ENCODE measurements at places on chromosomes 2 and 18.
A peak's percentile ranks its signal among the peaks of the same experiment; 100 is the strongest.

GRCh38 chr2:8642366-8643068 lies 39.3 kb upstream of the ID2 start:
- no peak for DNase-seq

DNA sequence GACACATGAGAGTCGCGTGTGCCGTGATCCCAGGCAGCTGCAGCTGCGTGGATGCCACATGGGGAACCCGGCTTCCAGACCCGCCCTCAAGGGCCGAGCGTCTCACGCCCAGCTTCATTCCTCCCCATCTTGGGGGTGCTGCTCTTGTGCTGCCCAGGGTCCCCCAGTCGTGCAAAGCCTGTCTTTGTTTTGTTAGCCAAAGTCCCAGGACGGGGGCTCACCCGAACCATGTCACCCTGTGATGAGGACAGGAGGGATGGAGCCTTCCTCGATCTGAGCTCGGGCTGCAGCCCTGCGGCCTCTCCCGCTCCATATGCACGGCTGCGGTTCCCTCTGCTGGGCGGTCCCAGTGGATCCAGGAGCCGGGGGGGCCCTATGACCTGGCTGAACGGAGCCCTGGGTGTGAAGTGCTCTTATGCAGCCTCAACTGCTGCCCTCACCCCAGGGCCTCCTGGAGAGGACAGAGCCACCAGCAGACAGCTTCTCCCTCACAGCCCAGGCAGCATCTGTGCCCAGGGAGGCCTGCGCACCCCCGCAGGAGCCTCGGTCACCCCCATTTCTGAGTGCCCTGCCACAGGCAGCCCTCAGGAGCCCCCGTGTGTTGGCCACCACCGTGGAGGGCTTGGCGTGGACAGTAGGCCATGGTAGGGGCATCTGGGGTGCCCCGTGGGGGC lies 99.0 kb upstream of the CTDP1 start:
- DNase-seq, result no peak

GRCh38 chr18:474416-474815 lies 26.1 kb downstream of the COLEC12 start:
- no peak for DNase-seq

- DNase-seq, result no peak
These were observed 113.9 kb downstream of the HNMT start for GRCh38 chr2:138078153-138078552.

DNA sequence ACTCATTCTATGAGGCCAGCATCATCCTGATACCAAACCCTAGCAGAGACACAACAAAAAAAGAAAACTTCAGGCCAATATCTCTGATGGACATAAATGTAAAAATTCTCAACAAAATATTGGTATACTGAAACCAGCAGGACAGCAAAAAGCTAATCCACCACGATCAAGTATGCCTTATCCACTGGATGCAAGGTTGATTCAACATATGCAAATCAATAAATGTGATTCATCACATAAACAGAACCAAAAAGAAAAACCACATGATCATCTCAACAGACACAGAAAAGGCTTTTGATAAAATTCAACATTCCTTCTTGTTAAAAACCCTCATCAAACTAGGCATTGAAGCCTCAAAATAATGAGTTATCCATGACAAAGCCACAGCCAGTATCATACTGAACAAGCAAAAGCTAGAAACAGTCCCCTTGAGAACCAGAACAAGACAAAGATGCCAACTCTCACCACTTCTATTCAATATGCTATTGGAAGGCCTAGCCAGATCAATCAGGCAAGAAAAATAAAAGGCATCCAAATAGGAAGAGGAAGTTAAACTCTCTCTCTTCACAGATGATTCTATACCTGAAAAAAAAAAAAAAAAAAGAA lies 45.3 kb downstream of the RTTN start:
- DNase-seq, result no peak

GRCh38 chr2:174608866-174609214 lies 11.2 kb upstream of the WIPF1 start:
- no peak for DNase-seq

DNA sequence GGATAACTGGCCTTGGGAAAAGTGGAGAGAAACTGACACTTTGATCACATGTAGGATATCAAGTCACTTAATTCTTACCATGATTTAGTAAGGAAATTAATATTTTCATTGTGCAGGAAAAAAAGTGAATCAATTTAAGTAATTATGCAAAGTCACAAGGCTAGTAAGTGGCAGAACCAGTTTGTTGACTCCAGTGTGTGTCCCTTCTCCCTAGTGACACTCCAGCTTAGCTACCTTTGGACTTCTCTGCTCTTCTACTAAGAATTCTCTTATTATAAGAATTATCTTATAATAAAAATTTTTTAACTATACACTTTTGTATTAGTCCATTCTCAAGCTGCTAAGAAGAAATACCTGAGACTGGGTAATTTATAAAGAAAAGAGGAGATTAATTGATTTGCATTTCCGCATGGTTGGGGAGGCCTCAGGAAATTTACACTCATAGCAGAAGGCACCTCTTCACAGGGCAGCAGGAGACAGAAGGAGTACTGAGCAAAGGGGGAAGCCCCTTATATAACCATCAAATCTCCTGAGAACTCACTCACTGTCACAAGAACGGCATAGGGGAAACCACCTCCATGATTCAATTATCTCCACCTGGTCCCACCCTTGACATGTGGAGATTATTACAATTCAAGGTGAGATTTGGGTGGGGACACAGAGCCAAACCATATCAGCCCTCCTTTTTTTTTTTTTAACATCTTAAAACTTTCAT lies 13.6 kb downstream of the COL4A4 start:
- no peak for DNase-seq

DNA sequence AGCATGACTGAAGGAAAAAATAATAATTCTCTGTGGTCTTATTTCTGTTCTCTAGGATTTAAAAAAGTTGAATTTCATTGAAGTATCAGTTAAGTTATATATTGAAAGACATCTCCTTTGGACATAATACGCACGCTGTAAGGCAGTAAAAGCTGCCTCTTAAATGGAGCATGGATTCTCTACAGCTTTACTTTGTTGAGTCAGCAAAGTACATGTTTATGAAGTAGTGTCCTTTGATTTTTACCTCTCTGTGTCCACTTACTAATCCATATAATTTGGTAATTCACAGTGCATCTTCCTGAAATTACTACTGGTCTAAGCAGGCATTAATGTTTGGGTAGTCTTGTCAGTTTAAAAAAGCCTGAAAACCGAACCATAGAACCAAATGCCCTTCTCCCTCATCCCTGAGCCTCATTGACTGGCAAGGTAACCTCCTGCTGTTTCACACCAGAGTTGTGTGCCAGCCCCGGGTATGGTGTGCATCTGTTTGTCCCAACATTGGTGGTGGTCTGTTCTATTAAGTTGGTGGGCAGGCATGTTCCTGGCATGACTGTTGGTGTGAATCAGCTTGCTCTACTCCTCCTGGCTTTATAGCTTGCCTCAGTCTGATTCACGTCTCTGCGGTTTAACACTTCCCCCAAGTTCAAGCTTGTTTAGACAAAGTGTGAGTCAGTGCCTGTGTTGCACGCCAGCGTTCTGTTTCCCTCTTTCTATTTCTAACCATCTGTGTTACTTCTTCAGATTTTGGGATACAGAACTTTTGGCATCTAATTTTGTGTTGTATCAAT lies 71.0 kb upstream of the ITM2C start:
- DNase-seq, result peak; percentile 66

DNA sequence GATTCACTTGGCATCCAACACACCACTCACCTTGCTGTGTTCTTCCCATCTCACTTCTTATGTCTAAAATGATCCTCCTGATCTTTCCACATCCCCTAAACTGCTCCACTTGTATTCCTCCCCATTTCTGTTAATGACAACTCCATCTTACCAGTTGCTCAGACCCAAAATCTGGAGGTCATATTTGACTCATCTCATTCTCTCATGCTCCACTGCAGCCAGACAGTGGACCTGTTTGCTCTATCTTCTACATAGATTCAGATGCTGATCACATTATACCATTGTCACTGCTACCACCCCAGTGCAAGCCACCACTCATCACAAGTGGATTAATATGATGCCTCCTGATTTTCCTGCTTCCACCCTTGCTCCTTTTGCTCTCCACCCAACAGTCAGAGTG lies 7.9 kb upstream of the NABP1 start:
- no peak for DNase-seq

- DNase-seq, result no peak
These were observed 12.3 kb downstream of the ZEB2 start for GRCh38 chr2:144507441-144508171.

GRCh38 chr2:127572841-127573240 lies 37.4 kb downstream of the MYO7B start:
- DNase-seq, result no peak

GRCh38 chr18:2998644-2999043 lies 14.3 kb downstream of the LPIN2 start:
- DNase-seq, result no peak
